ENCODE measurements at places on chromosomes 1 and 21. TPM values are rescaled to one million over a fixed set of nuclear protein-coding genes. Genes with fewer than 3 reads are reported as not detected.

The OR2L5 gene
- not detected for total RNA-seq

- H3K4me1 ChIP-seq, result no peaks in the 10 kb centered on the region
- H3K36me3 ChIP-seq, result no peaks in the 10 kb centered on the region
- DNase-seq, result no peak
- H3K27me3 ChIP-seq, result no peaks in the 10 kb centered on the region
- no peak overlapping the region for H3K27ac ChIP-seq
- no peak overlapping the region for H3K4me3 ChIP-seq
These were observed 22.1 kb downstream of the MROH7 start for GRCh38 chr1:54663725-54664124.

DNA sequence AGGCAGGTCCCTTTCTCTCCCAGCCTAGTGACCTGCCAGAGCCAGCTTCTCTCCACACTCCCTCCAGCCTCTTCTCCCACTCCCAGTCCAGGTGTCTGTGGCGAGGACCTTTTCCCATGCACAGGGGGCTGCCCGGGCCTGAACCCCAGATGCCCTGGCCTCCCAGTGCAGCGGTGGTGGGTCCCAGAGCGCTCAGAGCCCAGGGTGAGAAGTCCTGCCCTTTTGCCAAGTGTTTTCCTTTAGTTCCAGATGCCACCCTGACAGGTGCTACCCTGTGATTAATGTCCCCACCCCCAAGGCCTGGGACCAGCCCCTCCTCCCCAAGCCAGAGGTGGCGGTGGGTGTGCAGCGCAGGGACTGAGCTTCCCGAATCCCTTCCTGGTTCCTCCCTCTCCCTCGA, 90.4 kb downstream of the PAX7 start:
- DNase-seq, result no peak
- H3K4me3 ChIP-seq, result no peak overlapping the region
- peaks cover 93% of the 10 kb centered on the region for H3K27me3 ChIP-seq
- no peaks in the 10 kb centered on the region for H3K36me3 ChIP-seq
- no peaks in the 10 kb centered on the region for H3K4me1 ChIP-seq
- H3K27ac ChIP-seq, result no peak overlapping the region

The TTC39A gene
- 42.1 TPM for total RNA-seq

Data from upper lobe of right lung (tissue), 1 donor.